Naive thymus-derived CD8-positive, alpha-beta T cell (primary cell): ENCODE measurements at places on chromosomes 6 and 20. TPM values are rescaled to one million over a fixed set of nuclear protein-coding genes. Genes with fewer than 3 reads are reported as not detected.

Gene POU5F1
- 0.85 TPM for total RNA-seq

Gene MEP1A
- total RNA-seq: not detected

Gene TMEM14C
- total RNA-seq: 35.8 TPM

Gene MAPK13
- 38.7 TPM for total RNA-seq

Gene PCSK2
- not detected for total RNA-seq

Gene XKR7
- not detected for total RNA-seq

Gene DIDO1
- 125 TPM for total RNA-seq

Gene EYA4
- total RNA-seq: not detected

Gene CASS4
- 12.9 TPM for total RNA-seq

Gene TAF8
- total RNA-seq: 61.3 TPM

Gene EYA2
- not detected for total RNA-seq

Gene OGFRL1
- total RNA-seq: 12.2 TPM

Gene FOXA2
- total RNA-seq: not detected

Gene LHFPL5
- total RNA-seq: not detected
